ENCODE measurements at places on chromosomes 2 and 18.

DNA sequence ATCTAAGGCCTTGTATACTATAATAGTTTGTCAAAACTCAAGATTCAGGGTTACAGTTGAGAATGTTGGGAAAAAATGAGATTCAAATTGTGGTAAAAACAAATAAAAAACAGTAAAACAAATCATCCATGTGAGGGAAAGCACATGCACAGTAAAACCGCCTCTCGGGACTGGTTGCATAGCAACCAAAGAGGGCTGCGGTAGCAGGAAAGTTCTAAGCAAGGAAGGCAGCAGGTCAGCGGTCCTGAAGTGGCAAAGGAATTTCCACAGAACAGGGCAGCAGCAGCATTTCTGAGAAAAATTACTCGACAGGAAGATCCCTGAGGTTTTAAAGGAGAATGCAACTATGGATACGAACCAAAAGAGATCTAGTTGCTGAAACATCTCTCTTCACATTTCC is 93.7 kb downstream of the DYNAP start:
- no peak for DNase-seq

DNA sequence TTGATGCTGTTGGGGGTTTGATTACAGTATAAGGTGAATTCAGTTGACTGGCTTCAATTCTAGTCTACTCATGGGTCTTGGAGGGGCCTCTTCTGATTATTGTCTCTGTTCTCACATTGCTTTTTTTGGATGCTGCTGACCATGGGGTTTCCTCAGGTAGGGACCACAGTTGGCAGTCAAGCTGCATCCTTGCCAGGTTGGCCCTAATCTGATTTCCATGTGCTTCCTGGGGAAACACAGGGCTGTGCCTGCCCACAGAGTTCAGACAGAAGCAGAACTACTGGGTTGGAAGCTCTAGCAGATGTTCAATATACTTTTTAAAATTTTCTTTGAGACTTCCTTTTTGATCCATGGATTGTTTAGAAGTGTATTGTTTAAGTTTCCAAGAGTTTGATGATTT is 227.3 kb downstream of the XIRP2 start:
- no peak for DNase-seq

GRCh38 chr2:217929757-217930707 is 72.8 kb downstream of the TNS1 start:
- no peak for DNase-seq

DNA sequence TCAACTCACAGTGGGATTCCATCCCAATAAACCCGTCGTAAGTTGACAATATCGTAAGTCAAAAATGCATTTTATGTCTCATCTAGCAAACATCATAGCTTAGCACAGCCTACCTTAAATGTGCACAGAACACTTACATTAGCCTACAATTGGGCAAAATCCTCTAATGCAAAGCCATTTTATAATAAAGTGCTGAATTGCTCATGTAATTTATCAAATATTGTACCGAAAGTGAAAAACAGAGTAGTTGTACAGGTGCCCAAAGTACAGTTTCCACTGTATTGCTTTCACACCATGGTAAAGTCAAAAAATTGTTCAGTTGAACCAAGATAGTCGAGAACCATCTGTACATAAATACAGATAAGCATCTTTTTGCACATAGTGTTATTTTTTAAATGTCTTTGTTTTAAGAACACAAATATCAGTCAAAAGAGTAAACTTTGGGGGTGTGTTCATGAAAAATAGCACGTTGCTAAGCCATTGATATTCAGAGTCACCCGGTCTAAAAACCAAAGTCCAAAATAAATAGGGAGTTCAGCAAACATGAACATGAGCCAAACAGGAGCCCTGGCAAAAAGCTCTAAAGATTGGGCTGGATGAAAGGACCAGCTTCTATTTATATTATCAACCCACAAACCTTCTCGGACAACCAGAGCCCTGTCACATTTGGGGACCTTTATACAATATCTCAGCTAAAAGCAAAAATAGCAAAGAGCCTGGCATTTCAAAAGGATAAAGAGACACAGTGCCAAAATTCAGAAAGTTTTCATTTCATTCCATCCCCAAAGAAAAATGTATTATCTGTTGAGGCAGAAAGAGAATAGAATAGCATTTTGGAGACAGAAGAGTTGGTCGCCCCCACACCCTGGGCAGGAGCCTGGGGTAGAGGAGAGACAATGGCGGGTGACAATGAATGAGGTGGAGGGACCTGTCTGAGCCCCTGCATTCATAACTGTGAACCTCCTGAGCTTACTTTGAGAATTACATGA is 105.9 kb upstream of the SH3BP4 start:
- DNase-seq: no peak

DNA sequence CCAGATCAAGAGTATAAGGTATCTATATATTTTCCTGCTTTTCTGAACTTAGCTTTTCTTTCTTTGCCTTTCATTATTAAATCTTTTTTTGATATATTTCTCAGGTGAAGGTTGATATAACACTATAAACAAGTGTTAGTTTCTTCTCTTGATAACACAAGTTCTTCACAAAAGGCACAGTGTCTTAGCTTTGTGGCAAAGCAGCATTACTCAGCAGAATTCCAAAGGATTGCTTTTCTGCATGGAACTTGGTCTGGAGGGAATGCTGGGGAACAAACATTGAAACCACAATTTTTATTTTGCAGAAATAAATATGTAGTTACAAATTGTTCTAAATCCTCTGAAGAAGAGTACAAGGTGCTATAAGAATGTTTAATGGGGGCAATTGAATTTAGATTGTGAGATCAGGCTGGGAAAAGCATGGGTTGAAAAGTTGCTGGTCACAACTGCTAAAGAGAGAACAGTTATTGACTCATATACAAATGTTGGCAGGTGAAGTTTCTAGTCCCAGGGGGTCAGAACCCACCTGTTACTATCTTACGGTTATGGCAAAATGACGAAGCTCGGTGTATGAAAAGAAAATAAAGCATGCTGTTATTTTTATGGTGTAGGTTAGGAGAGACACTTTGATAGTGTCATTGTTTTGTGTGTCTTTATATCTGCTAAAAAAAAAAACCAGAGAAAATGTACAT is 68.2 kb downstream of the UBR3 start:
- DNase-seq: no peak

Data from AG04450 (cell line).